Activated CD4-positive, CD25-positive, alpha-beta regulatory T cell treated with anti-CD3 and anti-CD28 coated beads, Interleukin-2, amount 50 U/mL, for 24 hours (primary cell): ENCODE measurements at places on chromosomes 1 and 21.

GRCh38 chr1:3064296-3064850, 4.6 kb upstream of the PRDM16 start:
- ATAC-seq: no peak

- ATAC-seq: no peak
Measured at GRCh38 chr1:60888126-60888525, 194.2 kb upstream of the NFIA start.

DNA sequence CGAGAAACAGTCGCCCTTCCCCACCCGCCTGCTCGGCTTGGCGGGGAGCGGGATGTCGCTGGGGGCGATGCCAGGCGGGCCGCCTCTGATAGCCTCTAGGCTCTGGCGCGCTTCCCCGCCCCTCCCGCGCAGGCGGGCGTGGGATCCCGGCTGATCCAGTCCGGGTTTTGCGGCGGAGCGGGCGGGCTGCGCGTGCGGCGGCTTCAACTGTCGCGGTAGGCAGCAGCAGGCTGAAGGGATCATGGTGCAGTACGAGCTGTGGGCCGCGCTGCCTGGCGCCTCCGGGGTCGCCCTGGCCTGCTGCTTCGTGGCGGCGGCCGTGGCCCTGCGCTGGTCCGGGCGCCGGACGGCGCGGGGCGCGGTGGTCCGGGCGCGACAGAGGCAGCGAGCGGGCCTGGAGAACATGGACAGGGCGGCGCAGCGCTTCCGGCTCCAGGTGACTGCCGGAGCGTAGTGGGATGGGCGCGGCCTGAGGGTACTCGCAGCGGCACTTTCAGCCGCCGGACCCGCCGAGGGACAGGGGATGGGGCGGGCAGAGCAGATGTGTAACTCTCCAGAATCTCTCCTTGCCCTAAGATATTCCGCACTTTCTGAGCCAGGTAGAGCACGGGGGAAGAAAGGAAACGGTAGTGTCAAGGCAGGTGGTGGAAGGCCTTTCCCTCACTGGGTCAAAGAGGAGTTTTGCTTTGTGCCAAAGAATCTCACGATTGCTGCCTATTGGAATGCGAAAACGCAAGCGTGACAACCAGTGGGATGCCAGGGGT, at the start of gene FAAH:
TSS of gene FAAH (plus strand) at position 210 of the 764 bp plus-strand sequence. CDS start at position 242, 32 bp downstream.
- peak; percentile 44 for ATAC-seq

- ATAC-seq: no peak
Measured at GRCh38 chr1:90724926-90725656, 8.0 kb upstream of the BARHL2 start.

DNA sequence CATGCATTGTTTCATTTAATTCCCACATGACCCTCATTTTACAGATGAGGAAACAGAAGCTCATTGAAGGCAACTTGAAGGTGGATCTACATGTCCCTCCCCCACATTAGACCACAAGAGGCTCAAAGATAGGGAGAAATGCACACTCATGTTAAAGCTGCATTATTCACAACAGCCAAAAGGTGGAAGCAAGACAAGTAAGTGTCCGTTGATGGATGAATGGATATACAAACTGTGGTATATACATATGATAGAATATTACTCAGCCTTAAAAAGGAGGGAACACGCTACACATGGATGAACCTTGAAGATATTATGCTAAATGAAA, 149.7 kb upstream of the JUN start:
- no peak for ATAC-seq

GRCh38 chr1:168763031-168763430, 34.0 kb upstream of the DPT start:
- ATAC-seq: peak; percentile 96

- ATAC-seq: no peak
Measured at GRCh38 chr1:90717665-90718410, 736 bp upstream of the BARHL2 start.
